ENCODE measurements at places on chromosomes 7 and 10.

GRCh38 chr10:116103668-116104067, 169.3 kb downstream of the GFRA1 start:
- DNase-seq, result no peak

DNA sequence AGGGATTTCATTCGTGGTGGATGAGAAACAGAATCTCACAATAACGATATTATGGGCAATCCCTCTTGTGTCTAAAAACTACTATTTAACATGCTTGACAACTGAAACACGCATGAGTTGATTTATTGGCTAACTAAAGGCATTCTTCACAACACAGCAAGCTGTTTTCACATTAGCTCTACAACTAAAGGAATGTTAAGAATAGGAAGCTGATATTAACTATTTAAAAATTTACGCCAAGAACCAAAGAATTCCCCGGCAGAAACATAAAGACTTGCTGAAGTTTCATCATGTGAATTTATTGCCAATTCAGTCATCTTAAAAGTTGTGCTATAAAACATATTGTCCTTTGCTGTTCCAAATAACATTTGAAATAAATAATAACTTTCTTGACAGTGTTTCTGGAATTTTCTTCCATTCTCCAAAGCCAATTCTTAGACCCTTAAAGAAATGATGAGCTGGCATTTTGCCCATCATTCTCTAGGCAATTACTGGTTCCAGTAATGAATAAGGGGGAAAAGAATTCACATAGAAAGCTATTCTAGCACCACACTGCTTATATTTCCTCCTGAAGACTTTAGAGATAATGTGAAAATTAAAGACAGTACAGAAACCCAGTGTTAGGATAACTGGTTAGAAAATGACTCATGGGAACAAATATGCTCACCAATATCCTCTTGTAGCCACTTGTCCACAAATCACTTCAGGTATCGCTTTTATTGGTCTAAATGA, 233.1 kb downstream of the PARD3 start:
- DNase-seq, result no peak

- no peak for DNase-seq
Measured at GRCh38 chr7:31175672-31176071, 123.6 kb downstream of the ADCYAP1R1 start.

DNA sequence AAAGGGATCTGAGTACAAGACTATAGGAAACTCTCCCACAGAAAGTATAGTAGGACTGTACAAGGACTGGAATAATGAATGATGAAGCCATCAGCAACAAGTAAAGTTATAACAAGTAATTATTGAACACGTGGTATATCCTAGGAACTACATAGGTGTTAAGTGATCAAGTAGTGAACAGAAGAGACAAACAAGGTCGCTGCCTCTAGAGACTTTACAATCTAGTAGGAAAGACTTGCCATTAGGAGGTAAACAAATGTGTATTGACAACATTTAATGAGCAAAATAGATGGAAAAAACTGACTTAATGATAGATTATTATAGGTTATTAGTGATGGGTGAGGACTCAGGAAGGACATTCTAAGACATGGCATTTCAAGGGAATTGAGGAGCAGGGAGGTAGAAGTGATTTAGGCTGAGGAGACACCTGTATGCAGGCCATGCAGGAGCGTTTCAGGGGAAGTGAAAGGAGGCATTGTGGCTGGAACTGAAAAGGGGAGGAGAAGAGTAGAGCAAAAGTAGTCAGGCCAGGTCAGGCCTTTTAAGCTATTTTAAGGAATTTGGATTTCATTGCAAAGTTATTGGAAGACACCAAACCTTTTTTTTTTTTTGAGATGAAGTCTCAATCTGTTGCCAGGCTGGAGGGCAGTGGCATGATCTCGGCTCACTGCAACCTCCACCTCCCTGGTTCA, 8.5 kb upstream of the GLCCI1 start:
- DNase-seq, result no peak

DNA sequence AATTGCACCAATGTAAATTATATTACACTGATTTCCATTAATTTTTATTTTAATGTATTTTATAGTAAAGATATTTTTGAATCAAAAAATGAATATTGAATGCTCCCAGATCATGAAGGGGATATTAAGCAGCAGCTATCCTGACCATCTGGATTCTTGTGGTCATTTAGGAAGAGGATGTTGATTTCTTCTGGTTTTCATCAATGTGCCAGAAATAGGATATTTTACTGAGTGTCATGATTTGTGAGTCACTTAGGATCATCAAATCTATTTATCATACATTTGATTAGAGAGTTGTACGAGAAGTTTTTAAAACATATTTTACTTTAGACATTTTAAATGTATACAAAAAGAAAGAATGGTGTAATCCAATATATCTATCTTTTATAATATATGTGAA, 366.3 kb upstream of the CHRM2 start:
- DNase-seq, result no peak

DNA sequence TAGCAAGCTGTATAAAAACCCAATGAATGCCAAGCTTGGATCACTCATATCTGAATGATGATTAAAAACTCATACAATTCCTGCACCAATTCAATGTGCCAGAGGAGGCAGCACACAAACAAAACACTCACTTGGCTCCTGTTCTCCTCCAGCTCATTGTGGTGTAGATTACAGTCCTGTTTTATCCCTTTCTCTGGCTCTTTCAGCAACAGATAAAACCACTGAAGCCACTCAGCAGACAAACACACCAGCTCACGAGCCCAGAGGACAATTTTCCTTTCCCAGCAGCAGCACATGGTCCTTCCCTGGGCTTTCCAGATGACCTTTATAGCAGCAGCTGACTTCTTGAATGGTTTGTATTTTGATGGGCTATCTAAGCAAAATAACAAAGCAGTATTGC, 107.3 kb upstream of the STARD3NL start:
- no peak for DNase-seq

GRCh38 chr10:115129752-115130151, 36.6 kb downstream of the ATRNL1 start:
- DNase-seq, result no peak

DNA sequence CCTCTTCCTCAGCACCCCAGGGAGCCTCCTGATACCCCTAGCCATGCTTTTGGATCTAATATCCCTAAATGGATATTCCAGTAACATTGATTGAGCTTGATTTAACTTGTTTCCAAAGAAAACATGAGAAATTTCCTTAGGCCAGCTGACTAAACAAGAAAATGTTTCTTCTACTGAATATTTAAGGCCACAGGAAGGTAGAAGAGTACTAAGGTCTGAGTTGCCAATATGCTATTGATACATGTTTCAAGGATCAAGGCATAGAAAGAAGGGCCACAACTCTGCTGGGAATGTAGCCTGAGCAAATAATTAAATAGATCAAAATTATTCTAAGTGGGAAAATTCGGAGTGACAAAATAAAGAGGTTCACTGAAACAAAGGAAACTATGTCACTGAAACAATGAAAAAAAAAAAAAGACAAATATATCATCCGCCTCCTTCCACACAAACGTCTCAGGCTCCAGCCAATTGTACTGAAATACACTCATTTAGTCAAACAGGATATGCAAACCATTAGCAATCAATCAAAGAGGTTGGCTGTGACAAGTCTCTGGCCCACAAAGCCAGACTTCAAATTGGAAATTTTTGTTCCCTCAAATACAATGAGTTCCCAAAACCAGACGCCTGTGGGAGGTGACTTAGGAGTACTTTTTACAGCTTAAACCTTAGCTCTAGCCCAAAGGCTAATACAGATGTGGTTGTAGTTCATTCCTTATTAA, 396.2 kb downstream of the HTR7 start:
- DNase-seq, result no peak

DNA sequence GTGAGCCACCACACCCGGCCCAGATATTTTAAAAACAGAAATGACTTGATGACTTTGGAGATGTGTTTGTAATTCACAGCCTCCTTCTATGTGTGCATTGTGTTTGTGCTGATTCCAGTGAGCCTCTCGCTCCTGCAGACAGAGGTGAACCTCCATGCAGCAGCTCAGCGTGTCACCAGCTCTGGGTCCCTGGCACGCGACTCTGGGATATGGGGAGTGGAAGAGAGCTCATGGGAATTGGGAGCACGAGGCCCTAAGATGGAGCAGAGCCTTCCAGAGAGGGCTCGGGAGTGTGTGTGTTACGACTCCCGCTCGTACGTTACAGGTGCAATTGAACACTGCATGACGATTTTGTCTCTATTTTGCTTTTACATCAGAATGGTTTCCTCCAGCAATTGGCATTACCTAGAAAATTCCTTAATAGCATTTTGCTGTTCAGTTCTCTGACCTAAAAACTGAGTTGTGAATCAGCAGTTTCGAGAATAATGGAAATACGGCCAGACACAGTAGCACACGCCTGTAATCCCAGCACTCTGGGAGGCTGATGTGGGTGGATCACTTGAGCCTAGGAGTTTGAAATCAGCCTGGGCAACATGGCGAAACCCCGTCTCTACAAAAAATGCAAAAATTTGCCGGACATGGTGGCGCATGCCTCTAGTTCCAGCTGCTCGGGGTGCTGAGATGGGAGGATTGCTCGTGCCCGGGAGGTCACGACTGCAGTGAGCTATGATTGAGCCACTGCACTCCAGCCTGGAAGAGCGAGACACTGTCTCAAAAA, 204.6 kb downstream of the CUX1 start:
- no peak for DNase-seq

GRCh38 chr10:29736366-29737073, 101.7 kb upstream of the SVIL start:
- DNase-seq, result peak; percentile 17

- DNase-seq, result no peak
Measured at GRCh38 chr7:37365405-37365804, 83.3 kb downstream of the ELMO1 start.

- peak; percentile 51 for DNase-seq
Measured at GRCh38 chr10:11823122-11823988, at the start of gene PROSER2. PROSER2 (plus strand) TSS chr10:11823356; CDS start chr10:11852078, 28,722 bp downstream.

DNA sequence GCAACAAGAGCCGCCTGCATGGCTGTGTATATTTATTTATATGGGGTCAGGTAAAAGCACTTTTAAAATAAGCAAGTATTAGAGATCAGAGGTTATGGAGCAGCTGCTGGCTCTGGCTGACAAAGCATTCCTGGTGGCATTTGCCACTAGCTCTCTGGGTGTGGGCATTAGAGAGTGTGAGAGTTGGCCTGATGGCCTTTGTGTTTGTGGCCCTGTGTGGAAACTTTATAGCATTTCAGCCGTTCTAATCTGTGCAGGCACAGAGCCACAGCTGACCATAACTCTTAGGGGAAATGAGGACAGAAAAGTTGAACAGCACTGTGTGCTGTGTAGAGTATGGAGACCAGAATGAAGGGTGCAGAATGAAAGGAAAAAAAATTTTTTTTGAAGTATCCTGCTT, 118.9 kb downstream of the AUTS2 start:
- no peak for DNase-seq

DNA sequence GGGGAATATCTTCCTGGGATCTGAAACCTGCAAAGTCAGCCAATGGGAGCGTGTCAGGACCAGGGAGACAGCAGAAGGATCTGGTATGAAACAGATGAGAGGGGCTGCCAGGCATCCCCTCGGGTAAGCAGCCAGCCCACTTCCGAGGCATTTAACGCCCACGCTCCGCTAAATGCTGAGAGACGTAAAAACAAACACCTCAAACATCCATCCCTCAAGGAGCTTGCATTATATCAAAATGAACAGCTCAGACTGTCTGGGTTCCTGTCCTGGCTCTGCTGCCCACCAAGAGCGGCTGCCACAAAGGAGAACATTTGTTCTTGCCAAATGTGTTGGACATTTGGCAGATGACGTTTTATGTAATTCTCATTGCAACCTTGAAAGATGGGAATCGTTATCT, 7.0 kb upstream of the SERPINE1 start:
- DNase-seq, result no peak

- no peak for DNase-seq
Measured at GRCh38 chr7:157271315-157271990, 65.4 kb upstream of the DNAJB6 start.

GRCh38 chr10:60176925-60177324, 212.8 kb downstream of the ANK3 start:
- DNase-seq, result no peak

DNA sequence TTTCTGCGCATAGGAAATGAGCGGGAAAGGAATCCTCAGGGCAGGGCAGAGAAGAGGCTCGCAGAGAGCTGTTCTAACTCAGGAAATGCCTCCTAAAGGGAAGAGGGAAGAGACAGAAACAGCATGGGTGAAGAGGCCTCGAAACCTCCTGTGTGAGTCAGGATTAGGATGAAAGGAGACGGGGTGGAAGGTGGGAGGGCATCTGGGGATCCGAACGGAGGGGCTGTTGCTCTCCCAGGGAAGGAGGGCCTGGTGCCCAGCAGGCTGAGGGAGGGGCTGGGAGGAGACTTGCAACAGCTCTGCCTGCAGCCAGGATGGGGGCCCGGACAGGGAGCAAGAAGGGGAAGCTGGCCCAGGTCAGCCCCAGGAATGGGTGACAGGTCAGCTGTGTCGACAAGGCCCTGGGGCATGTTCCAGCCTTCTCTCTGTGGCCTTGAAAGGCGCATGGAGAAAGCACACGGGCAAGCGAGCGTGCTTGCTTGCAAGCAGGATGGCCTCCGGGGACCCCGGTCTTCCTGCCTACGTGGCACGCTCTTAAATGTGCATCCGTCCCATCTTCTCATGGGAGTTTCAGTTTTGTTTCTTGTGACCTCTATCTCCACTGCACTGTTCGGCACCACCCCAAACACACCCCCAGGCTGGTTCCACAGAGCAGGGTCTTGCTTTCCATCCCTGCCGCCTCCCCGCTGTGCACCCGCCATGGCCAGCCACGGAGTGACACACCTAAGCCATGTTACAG, 63.5 kb downstream of the HIPK2 start:
- no peak for DNase-seq

DNA sequence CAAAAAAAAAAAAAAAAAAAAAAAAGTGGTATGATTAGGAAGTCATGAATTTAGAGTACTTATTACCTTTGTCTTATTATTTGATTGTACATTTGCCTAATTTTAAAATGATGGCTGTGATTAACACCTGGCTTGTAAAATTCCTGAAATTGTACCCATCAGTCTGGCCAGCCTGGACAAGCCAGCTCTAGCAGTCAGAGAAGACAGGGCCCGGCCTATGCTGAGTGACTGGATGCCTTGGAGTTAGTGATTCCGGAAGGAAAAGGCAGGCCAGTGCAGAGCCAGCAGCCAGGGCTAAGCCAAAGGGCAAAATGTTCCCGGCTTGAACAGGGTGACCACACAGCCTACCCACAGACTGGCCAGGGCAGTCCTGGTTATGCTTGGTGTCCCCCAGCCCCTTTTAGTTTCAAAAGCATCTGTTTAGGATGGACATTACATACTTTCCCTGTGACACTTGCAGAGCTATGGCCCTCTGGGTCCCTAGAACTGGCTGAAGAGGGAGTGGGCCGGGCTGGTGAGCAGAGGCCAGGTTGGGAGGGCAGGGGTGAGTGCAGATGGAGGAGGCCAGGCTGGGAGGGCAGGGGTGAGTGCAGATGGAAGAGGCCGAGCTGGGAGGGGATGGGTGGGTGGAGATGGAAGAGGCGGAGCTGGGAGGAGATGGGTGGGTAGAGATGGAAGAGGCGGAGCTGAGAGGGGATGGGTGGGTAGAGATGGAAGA, 61.7 kb downstream of the PROSER2 start:
- DNase-seq, result no peak

GRCh38 chr10:13916384-13916947, 329.7 kb downstream of the PRPF18 start:
- DNase-seq, result no peak

Measured in stimulated activated CD4-positive, alpha-beta T cell treated with anti-CD3 and anti-CD28 coated beads, TNF-alpha, amount 100 ng/mL, for 24 hours (primary cell).